HepG2 (cell line): ENCODE measurements at places on chromosomes 12 and 14. TPM values are rescaled to one million over a fixed set of nuclear protein-coding genes. Genes with fewer than 3 reads are reported as not detected.

Gene WNT1
- not detected in 2 replicates for total RNA-seq

Gene ENDOU
- not detected in 2 replicates for total RNA-seq

Gene YY1
- total RNA-seq, result 62.8 and 68.1 TPM in 2 replicates

Gene ZNF410
- 44.3 and 55.2 TPM in 2 replicates for total RNA-seq

DNA sequence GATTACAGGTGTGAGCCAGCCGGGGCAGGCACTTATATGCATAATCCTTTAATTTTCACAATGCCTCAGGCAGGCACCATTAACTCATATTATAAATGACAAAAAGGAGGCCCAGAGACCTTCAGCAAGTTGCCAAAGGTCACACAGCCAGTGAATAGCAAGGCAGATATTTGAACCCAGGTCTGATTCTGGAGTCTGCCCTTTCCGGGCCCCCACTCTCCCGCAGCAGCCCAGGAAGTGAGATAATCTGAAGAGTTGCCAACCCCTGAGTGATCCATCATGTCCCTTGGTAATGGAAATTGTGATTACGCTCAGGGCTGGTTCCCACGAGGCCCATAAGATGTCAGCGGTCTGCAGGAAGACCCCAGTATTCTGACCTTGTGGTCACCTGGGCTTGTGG is 95.3 kb upstream of the MED13L start:
- DNase-seq, result no peak

DNA sequence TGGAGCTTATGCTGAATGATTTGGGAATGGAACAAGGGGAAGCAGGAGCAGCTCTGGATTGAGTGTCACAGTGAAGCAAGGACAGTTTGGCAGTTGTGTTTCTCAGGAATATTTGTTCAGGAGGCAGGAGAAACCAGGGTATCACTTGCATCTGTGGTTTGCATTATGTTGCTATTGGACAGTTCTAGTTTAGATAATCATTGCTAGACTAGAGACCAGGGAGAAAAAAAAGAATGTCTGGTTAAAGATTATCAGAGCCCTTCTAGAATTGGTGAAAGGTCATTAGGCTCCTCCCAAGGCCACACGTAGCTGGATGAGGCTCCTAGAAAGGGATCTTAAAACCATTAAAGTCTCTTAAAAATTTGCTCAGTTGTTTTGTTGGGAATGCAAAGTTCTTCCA is 17.0 kb upstream of the SRSF5 start:
- DNase-seq, result peak; percentile 76

GRCh38 chr14:51978681-51979085 is 10.7 kb upstream of the RTRAF start:
- DNase-seq, result no peak

- no peak for DNase-seq
Measured at GRCh38 chr14:44701563-44702263, 194.6 kb upstream of the FSCB start.

GRCh38 chr14:30638926-30639325 is 16.8 kb downstream of the SCFD1 start:
- DNase-seq, result no peak

- DNase-seq, result no peak
Measured at GRCh38 chr12:75606956-75607355, 95.5 kb upstream of the KRR1 start.
